ENCODE measurements at places on chromosomes 5 and 9. TPM values are rescaled to one million over a fixed set of nuclear protein-coding genes. Genes with fewer than 3 reads are reported as not detected.

The IQGAP2 gene
- 12.3 TPM for total RNA-seq

DNA sequence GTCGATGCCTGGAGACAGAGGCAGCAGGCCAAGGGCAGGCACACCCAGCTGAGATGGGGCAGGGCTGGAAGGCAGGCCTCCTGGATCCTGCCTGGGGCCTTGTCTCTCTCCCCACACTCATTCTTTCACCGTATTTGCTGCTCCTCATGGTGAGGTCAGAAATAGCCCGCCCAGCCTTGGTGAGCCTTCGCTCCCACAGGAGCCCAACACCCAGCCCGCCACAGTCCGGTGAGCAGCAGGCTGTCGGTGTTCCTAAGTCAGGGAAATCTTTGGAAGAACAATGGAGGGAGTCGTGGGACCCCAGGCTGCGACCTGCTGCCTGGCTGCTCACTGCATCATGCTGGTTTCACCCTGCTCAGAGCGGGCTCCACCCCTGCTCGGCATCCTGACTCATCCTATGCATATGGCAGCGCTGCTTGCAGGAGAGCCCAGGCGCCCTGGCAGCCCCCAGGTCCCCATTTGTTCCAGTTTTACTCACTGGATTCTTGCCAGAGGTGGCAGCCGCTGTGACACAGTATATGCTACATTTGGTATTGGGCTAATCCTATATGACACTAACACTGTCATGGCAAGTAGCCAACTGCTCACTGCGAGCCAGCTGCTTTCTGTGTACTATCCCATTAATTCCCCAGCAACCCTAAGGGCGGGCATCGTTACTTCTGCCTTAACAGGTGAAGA lies 53.2 kb upstream of the NCS1 start:
- peak; percentile 19 for DNase-seq

GRCh38 chr9:5617749-5618148 lies 11.2 kb upstream of the RIC1 start:
- DNase-seq = no peak

DNA sequence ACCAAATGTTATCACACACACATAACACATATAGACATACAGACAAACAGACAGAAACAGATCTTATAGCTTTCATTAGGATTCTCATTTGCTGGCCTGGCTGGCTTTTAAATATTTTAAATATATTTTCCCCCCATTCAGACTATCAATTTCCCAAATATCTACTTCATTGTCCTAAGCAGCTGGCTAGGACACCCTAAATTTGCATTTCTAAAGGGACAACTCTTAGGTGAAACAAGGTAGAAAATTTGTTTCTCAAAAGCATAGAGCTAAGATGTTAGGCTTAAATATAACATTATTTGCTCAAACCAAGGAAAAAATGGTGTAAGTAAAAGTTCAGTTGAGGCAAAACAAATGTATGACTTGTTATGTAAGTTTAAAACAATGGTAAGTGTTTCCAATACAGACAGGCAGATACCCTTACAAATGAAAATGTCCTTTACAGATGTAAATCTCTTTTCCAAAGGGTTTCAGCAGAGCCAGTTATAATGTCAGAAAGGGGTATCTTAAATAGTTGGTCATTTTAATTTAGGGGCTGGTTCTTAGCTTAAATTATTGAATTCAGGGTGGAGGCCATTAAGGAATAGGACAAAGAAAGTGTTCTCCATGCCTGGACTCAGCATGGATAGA lies 522.8 kb downstream of the DMRTA1 start:
- DNase-seq = no peak

Data from MG63 (cell line).